ENCODE measurements at places on chromosomes 12 and 14. TPM values are rescaled to one million over a fixed set of nuclear protein-coding genes. Genes with fewer than 3 reads are reported as not detected.
A peak's percentile ranks its signal among the peaks of the same experiment; 100 is the strongest.

DNA sequence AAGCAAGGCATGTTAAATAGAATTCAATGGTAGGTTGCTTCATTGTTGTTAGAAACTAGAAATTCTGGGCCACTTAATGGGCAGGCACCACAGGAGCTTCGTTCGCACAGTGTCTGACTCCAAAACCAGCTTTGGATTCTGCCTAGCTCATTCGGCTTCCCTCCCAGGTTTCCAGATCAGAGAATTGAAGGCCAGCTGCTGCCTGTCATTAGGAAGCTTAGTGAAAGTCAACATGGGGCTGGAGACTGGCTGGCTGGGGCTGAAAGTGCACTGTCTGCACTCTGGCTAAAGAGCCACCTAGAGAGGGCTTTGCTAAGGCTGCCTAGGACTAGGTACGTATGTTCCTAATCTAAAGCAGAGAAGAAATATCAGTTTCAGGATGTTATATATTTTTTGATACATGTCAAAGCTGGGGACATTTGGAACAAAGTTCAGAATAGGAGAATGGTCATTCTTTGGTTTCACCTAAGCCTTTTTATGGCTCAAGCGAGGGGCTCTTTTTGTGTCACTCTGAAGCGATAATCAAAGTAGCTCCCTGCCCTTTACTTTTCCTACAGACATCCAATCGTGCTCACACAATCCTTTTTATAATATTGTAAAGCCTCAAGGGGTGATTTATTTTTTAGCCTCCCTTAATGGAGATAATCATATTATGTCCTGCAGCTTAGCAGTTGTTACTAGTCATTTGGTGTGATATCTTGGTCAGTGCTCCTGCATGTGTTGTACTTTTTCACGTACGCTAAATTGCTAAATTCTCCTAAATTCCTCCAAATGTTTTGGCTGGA, 238.5 kb upstream of the NAV3 start:
- no peaks in the 10 kb centered on the region for H3K27me3 ChIP-seq
- no peaks in the 10 kb centered on the region for H3K36me3 ChIP-seq
- H3K4me1 ChIP-seq = no peaks in the 10 kb centered on the region
- no peak overlapping the region for H3K27ac ChIP-seq
- no peak for DNase-seq

Gene OR6C2
- not detected for total RNA-seq

- no peaks in the 10 kb centered on the region for H3K27me3 ChIP-seq
- no peaks in the 10 kb centered on the region for H3K4me1 ChIP-seq
- no peaks in the 10 kb centered on the region for H3K36me3 ChIP-seq
These were observed 82.6 kb upstream of the GTF2A1 start for GRCh38 chr14:81303258-81303935.

Gene CLEC7A
- under 0.01 TPM for total RNA-seq

DNA sequence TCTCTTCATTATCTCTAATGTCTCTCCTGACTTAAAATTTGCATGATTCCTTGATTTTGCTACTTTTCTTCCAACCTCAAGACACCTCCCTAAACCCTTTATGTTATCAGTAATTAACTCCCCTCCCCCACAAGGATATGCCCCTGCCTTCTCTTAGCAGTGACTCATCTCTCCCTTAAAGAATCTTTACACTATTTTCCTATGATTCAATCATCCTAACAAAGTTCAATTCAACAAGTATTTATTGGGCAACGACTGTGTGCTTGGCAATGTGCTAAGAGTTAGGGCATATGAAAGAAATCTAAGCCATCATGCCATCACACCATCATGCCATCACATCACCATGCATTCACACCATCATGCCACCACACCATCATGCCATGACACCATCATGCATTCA, 80.1 kb downstream of the ANO2 start:
- no peaks in the 10 kb centered on the region for H3K27me3 ChIP-seq
- no peaks in the 10 kb centered on the region for H3K36me3 ChIP-seq
- H3K4me1 ChIP-seq = no peaks in the 10 kb centered on the region
- DNase-seq = no peak

- no peaks in the 10 kb centered on the region for H3K4me1 ChIP-seq
- H3K4me3 ChIP-seq = no peak overlapping the region
- H3K36me3 ChIP-seq = no peaks in the 10 kb centered on the region
- no peak overlapping the region for H3K27ac ChIP-seq
- no peaks in the 10 kb centered on the region for H3K27me3 ChIP-seq
These were observed 344.0 kb downstream of the PDZRN4 start for GRCh38 chr12:41532072-41532471.

DNA sequence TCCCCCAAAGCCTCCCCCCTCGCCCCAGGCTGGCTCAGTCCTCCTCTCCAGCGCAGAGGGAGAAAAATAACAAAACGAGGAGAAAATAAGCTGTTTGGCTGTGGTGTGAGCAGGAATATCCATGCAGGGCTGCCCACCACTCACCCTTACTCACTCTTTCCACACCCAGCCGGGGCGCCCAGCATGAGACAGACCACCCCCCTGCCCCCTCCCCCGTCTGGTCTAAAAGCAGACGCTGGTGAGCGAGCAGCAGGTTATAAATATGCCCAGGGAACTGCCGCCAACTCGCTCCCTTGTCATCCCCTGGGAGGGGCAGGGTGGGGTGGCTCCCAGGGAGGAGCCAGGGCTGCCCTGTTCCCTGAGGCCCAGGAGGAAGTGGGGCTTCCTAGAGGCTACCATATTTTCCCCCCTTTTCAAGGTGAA, 7.4 kb downstream of the WNT1 start:
- H3K4me3 ChIP-seq = no peak overlapping the region
- H3K4me1 ChIP-seq = no peaks in the 10 kb centered on the region
- H3K27ac ChIP-seq = no peak overlapping the region
- DNase-seq = peak; percentile 64

GRCh38 chr12:57268264-57268663, 17.3 kb upstream of the STAC3 start:
- peaks cover 11% of the 10 kb centered on the region for H3K4me1 ChIP-seq
- no peak for DNase-seq
- H3K4me3 ChIP-seq = no peak overlapping the region
- no peak overlapping the region for H3K27ac ChIP-seq
- no peaks in the 10 kb centered on the region for H3K27me3 ChIP-seq
- peaks cover 40% of the 10 kb centered on the region for H3K36me3 ChIP-seq

Gene SCN8A
- 26.4 TPM for total RNA-seq

GRCh38 chr12:44775901-44776300, 100.2 kb downstream of the NELL2 start:
- no peak overlapping the region for H3K27ac ChIP-seq
- no peaks in the 10 kb centered on the region for H3K36me3 ChIP-seq
- no peak for DNase-seq
- H3K4me3 ChIP-seq = no peak overlapping the region
- no peaks in the 10 kb centered on the region for H3K27me3 ChIP-seq

- no peak for DNase-seq
- no peak overlapping the region for H3K4me3 ChIP-seq
- H3K36me3 ChIP-seq = no peaks in the 10 kb centered on the region
- H3K27me3 ChIP-seq = no peaks in the 10 kb centered on the region
- peaks cover 35% of the 10 kb centered on the region for H3K4me1 ChIP-seq
- no peak overlapping the region for H3K27ac ChIP-seq
These were observed 3.2 kb downstream of the KRT86 start for GRCh38 chr12:52277486-52278245.

- peaks cover 12% of the 10 kb centered on the region for H3K36me3 ChIP-seq
- no peak overlapping the region for H3K27ac ChIP-seq
- H3K27me3 ChIP-seq = no peaks in the 10 kb centered on the region
- no peak for DNase-seq
- H3K4me1 ChIP-seq = peaks cover 14% of the 10 kb centered on the region
- no peak overlapping the region for H3K4me3 ChIP-seq
These were observed 5.2 kb downstream of the NDUFA12 start for GRCh38 chr12:94998326-94998725.

GRCh38 chr14:102239231-102239630, 65.7 kb downstream of the MOK start:
- H3K27me3 ChIP-seq = no peaks in the 10 kb centered on the region
- DNase-seq = no peak
- peaks cover 63% of the 10 kb centered on the region for H3K4me1 ChIP-seq
- H3K4me3 ChIP-seq = peak overlapping the region; percentile 75
- H3K36me3 ChIP-seq = peaks cover 41% of the 10 kb centered on the region

Gene GLIPR1L1
- not detected for total RNA-seq

DNA sequence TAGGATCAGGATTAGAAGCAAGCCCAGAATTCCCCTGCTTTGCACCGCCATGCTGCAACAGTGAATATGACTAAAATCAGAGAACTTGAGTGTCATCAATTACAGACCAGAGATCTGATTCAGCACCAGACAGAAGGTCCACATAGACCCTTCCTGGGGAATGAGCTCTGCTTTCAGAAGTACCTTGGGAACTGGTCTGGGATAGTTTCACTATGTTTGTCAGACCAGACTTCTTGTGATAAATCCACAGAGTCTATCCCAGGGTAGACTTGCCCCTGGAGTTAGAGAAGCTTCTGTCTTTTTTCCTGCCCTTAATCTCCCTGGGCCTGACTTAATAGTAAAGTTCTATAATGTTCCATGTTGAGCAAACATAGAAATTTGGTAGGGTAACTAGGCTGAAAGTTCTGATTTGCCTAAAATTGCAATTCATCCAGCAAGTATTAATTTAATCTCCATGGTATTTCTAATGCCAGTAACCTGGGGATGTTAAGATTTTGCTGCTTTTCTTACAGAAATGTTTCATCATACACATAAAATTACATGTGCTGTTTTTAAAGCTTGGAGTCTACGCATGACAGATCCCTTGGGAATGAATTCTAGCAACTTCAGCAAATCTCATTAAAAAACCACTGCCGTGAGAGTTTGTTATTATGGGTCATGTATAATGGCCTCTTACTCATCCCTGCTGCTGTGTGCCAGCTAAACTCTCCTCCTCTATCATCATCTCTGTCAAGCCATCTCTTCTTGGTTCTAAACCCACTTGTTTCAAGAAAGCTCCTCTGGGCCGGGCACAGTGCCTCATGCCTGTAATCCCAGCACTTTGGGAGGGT, 61.3 kb upstream of the METAP2 start:
- H3K27ac ChIP-seq = peak overlapping the region; percentile 77
- peaks cover 14% of the 10 kb centered on the region for H3K27me3 ChIP-seq
- DNase-seq = peak; percentile 88
- no peaks in the 10 kb centered on the region for H3K36me3 ChIP-seq
- peaks cover 20% of the 10 kb centered on the region for H3K4me1 ChIP-seq

- H3K4me1 ChIP-seq = peaks cover 12% of the 10 kb centered on the region
- no peaks in the 10 kb centered on the region for H3K27me3 ChIP-seq
- peaks cover 56% of the 10 kb centered on the region for H3K36me3 ChIP-seq
- no peak overlapping the region for H3K27ac ChIP-seq
These were observed 58.8 kb upstream of the ISM2 start for GRCh38 chr14:77557391-77557790.

Gene TSPAN8
- not detected for total RNA-seq

- H3K27me3 ChIP-seq = no peaks in the 10 kb centered on the region
- no peak overlapping the region for H3K27ac ChIP-seq
- DNase-seq = no peak
These were observed 758.1 kb downstream of the MED13L start for GRCh38 chr12:115519359-115519758.

Gene AHNAK2
- total RNA-seq = 31.8 TPM

Gene MLEC
- total RNA-seq = 89.8 TPM

GRCh38 chr12:6614513-6615172, 7.5 kb upstream of the CHD4 start:
- H3K4me3 ChIP-seq = no peak overlapping the region
- no peaks in the 10 kb centered on the region for H3K27me3 ChIP-seq
- H3K27ac ChIP-seq = peak overlapping the region; percentile 56
- H3K4me1 ChIP-seq = peaks cover 18% of the 10 kb centered on the region
- no peak for DNase-seq

GRCh38 chr14:65231286-65231980, 129.1 kb upstream of the MAX start:
- no peak for DNase-seq
- H3K36me3 ChIP-seq = no peaks in the 10 kb centered on the region
- peaks cover 21% of the 10 kb centered on the region for H3K4me1 ChIP-seq
- H3K27ac ChIP-seq = no peak overlapping the region
- H3K4me3 ChIP-seq = no peak overlapping the region
- H3K27me3 ChIP-seq = no peaks in the 10 kb centered on the region

- peaks cover 20% of the 10 kb centered on the region for H3K36me3 ChIP-seq
- DNase-seq = no peak
- peaks cover 24% of the 10 kb centered on the region for H3K4me1 ChIP-seq
- H3K27ac ChIP-seq = peak overlapping the region; percentile 100
- no peaks in the 10 kb centered on the region for H3K27me3 ChIP-seq
- H3K4me3 ChIP-seq = no peak overlapping the region
These were observed 2.7 kb downstream of the ZNF410 start for GRCh38 chr14:73889376-73889775.

Gene FAM181A
- total RNA-seq = not detected

DNA sequence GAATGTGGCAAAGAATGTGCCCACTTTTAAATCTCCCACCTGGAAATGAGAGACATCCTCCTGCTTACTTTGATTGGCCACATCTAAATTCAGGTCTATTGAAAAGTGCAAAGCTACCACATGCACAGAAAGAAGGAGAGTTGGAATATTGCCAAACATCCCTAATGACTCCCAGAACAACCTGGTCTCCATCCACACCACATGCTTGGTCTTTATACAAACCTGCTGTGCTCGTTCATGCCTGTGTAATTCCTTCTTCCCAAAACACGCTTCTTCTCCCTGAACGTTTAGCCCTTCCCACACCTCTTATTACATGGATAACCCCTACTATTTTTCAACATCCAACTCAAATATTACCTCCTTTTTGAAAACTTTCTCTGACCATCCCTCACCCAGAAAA, 66.2 kb upstream of the BCL2L14 start:
- no peaks in the 10 kb centered on the region for H3K36me3 ChIP-seq
- no peak overlapping the region for H3K27ac ChIP-seq
- no peaks in the 10 kb centered on the region for H3K27me3 ChIP-seq
- peaks cover 12% of the 10 kb centered on the region for H3K4me1 ChIP-seq
- DNase-seq = no peak

Gene LIMA1
- total RNA-seq = 433 TPM

- H3K36me3 ChIP-seq = no peaks in the 10 kb centered on the region
- no peak overlapping the region for H3K4me3 ChIP-seq
- H3K27ac ChIP-seq = no peak overlapping the region
- peak; percentile 72 for DNase-seq
- no peaks in the 10 kb centered on the region for H3K4me1 ChIP-seq
These were observed 13.1 kb downstream of the TEDC1 start for GRCh38 chr14:105503935-105504692.

GRCh38 chr14:68325267-68325807, 467.5 kb downstream of the ZFP36L1 start:
- DNase-seq = no peak
- no peaks in the 10 kb centered on the region for H3K4me1 ChIP-seq
- no peak overlapping the region for H3K27ac ChIP-seq
- no peak overlapping the region for H3K4me3 ChIP-seq
- H3K27me3 ChIP-seq = no peaks in the 10 kb centered on the region

DNA sequence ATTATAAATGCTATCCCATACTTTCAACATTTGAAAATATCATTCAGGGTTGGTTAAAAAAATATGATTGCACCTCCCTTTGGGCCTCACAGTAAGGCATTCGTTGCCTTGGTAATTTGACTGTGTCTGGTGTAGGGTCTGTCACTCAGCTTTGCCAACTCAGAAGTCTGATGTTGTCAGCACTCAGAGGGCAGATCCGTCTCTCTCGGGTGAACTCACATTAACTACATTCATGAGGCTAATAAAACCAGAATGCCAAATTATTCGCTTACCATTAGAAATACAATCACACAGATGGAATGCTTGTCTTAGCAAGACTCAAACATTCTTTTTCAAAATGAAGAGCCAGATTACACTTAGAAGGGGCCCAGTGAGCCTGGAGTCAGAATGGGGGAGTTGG, 53.0 kb downstream of the NPAS3 start:
- H3K4me3 ChIP-seq = no peak overlapping the region
- no peak for DNase-seq
- no peaks in the 10 kb centered on the region for H3K27me3 ChIP-seq
- H3K36me3 ChIP-seq = no peaks in the 10 kb centered on the region

Measured in osteoblast (primary cell).